ENCODE measurements at places on chromosomes 6 and 20.

DNA sequence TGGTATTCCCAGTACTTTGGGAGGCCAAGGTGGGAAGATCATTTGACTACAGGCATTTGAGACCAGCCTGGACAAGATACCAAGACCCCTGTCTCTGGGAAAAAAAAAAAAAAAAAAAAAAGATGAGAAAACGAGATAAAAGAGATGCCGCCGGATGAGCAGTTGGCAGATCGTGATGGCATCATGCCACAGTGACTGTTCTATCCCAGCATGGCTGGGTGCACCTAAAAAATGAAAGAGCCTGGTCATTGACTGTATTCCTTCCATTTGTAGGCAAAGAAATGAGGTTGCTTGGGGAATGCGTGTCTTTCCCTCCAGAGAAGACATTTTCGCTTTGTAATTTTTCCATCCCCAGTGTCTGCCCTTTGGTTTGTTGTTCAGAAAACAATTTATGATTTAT lies 12.9 kb downstream of the AKAP12 start:
- no peak for DNase-seq

- DNase-seq, result no peak
These were observed 22.1 kb upstream of the ZNF318 start for GRCh38 chr6:43391440-43392031.

- no peak for DNase-seq
These were observed 45.2 kb downstream of the SCP2D1 start for GRCh38 chr20:18858816-18859215.

GRCh38 chr20:12395760-12396159 lies 478.1 kb downstream of the BTBD3 start:
- DNase-seq, result no peak

Data from left kidney (tissue), 8 donors.